ENCODE measurements at places on chromosomes 11 and 22.
A peak's percentile ranks its signal among the peaks of the same experiment; 100 is the strongest.

DNA sequence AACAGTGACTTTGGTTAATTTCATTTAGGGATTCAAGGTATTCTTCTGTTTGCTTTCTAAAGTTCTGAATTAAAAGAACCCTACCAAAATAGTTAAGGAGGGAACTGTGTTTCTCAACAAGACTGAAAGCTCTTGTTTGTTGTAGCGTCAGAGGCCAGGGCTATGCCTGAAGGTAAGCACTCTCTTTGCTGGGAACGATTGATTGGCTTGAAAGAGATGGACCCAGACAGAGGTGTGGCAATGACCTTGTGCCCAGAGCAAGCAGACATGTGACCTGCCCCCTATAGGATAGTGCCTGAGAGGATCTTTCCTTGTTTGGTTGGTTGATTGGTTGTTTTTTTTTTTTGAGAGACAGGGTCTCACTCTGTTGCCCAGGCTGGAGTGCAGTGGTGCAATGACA is 68.3 kb upstream of the CECR2 start:
- no peak for DNase-seq

GRCh38 chr11:19499026-19499669 is 213.5 kb upstream of the NAV2 start:
- DNase-seq, result no peak

GRCh38 chr11:128726458-128727139 is 32.7 kb downstream of the FLI1 start:
- peak; percentile 31 for DNase-seq

DNA sequence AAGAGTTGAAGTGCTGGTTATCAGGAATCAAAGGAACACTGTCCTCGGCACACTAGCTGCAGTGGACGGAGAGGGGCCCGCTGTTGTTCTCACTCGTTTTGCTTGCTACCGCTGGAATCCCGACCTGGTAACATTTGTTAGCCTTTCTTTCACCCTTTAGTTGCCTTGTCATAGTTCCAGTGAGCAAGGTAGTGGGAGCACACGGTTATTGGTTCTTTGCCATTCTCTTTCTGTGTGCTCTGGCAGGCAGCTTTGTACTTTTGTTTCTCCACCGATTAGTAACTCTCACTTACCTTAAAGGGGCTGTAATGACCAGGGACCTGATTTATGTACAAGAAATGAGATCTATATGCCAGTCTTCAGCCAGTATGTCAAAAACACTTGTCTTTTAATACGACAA is 1.8 kb downstream of the DEPDC7 start:
- DNase-seq, result no peak

DNA sequence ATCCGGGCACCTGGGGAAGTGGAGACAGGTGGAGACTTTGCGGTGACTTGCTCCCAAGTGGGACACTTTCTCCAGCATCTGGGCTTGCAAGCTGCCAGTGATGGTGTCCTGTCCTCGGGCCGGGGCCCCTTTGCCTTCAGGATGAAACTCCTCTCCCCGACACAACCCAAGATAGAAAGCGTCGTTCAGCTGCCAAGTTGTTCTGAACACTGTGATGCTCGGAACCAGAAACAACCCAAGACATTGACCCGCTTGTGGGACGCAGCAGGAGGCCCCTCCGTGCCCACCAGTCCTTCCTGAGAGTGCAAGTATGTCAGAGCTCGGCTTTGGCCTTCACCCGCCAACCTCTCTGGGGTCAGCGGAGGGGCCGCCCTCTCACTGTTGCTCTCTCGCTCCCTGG is 31.3 kb downstream of the LINC01488 start:
- no peak for DNase-seq

- no peak for DNase-seq
Measured at GRCh38 chr22:27220339-27220738, 563.0 kb downstream of the MIAT start.

GRCh38 chr11:44304091-44305025 is 5.6 kb downstream of the ALX4 start:
- DNase-seq, result no peak

- no peak for DNase-seq
Measured at GRCh38 chr11:693887-694562, 997 bp downstream of the DEAF1 start.

GRCh38 chr11:30535818-30536217 is 50.3 kb downstream of the MPPED2 start:
- no peak for DNase-seq

DNA sequence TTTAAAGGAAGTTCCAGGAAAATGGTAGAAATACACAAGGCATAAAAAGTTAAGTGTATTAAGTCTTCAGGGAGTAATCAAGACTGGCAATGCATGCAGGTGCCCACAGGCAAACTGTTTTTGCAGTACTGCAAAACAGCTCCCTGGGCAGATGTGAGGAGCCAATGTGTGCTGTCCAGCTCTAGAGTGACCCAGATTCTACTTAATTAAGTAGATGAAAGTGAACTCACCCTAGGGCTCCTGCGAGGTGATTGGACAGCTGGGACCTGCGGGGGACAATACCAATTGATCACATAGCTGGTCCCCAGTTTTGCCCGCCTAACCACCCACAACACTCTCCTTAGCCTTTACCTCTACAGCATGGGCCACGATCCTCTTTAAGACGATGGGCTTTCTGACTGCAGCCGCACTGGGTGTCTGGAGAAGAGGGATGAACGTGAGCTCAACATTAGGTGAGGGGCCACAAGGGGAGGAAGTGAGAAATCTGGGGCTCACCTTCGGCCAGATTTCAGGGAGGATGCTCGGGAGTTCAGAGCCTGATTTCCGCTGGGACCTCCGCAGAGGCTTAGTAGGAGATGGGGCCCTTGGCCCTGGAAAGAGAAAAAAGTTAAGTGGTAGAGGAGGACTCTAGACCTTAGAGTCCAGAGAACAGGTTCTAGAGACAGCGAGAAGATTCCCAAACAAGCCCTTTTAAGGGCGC is 556 bp downstream of the CDCA5 start:
- no peak for DNase-seq

- no peak for DNase-seq
Measured at GRCh38 chr11:76763573-76764346, 19.4 kb upstream of the TSKU start.

GRCh38 chr22:43007519-43008102 is 7.3 kb downstream of the PACSIN2 start:
- DNase-seq, result no peak

GRCh38 chr22:22474733-22475132 is 33.8 kb downstream of the ZNF280B start:
- no peak for DNase-seq

- DNase-seq, result no peak
Measured at GRCh38 chr22:23536821-23537345, 43.2 kb downstream of the IGLL1 start.

DNA sequence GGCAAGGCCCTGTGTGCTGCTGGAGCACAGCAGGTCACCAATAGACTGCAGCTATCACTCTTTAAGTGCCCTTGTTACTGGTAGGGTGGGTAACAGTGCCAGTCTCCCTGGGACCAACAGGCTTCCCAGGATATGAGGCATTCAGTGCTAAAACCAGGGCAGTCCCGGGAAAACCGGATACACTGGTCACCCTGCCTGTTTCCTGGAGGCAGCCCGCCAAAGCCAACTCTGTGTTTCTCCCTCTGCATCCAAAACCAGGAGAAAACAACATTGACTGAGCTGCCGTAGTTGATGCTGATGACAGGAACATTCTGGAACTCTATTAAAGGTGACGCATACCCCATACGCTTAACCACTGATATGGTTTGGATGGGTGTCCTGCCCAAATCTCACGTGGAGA is 149.1 kb downstream of the SHANK2 start:
- DNase-seq, result no peak

GRCh38 chr11:79472819-79473529 is 32.1 kb upstream of the TENM4 start:
- no peak for DNase-seq

- DNase-seq, result no peak
Measured at GRCh38 chr11:119585043-119585781, 143.8 kb downstream of the NECTIN1 start.

DNA sequence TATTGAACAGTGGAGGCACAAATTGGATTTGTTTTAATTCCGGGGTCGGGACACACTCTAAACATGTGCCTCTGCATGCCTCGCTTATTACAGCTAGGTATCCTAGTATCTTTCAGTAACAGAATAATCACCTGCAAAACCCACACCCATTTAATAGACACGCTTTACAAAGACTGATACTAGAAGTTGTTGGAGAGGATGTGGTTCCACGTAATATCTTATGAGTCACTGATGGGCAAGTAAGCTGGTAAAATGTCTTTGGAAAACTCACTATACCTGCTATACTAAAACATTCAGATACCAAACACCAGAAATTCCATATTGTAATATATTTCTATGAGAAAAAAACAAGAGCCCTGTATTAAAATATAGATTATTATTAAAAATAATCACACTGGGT is 84.0 kb downstream of the GGTLC2 start:
- no peak for DNase-seq

GRCh38 chr11:130470832-130471706 is 22.6 kb downstream of the ADAMTS15 start:
- DNase-seq, result no peak

- DNase-seq, result no peak
Measured at GRCh38 chr11:19110295-19110694, 6.7 kb upstream of the ZDHHC13 start.

GRCh38 chr22:44317123-44317444 is 4.3 kb upstream of the SHISAL1 start:
- no peak for DNase-seq

DNA sequence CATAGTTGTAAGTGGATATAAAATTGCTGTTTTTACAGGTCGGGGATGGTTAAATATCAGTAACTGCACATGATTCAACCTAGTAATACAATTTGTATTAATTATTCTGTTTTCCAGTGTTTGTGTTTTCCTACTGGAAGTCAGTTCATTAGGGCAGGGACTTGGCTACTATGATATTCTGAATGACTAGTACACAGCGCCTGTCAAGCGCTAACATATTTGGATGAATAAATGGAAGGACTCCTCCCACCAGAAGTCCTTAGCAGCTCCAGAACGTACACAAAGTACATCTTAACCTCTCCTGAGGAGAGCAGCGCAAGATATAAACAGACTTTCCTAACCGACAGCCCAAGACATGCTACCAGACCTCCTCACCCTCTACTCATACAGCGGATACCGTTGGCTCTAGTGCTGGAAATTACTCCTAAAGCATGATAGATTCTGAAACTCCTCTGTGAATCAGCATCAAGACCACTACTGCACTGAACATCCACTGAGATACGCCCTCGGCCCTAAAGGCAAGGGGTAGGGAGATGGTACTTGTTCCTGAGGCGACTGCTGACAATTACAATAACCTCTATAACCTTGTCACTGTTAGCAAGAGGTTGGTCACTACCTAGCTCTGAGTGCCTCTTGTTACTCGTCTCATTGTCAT is 79.1 kb downstream of the RDX start:
- DNase-seq, result no peak

- DNase-seq, result no peak
Measured at GRCh38 chr11:6191742-6192141, 7.3 kb upstream of the OR52W1 start.

DNA sequence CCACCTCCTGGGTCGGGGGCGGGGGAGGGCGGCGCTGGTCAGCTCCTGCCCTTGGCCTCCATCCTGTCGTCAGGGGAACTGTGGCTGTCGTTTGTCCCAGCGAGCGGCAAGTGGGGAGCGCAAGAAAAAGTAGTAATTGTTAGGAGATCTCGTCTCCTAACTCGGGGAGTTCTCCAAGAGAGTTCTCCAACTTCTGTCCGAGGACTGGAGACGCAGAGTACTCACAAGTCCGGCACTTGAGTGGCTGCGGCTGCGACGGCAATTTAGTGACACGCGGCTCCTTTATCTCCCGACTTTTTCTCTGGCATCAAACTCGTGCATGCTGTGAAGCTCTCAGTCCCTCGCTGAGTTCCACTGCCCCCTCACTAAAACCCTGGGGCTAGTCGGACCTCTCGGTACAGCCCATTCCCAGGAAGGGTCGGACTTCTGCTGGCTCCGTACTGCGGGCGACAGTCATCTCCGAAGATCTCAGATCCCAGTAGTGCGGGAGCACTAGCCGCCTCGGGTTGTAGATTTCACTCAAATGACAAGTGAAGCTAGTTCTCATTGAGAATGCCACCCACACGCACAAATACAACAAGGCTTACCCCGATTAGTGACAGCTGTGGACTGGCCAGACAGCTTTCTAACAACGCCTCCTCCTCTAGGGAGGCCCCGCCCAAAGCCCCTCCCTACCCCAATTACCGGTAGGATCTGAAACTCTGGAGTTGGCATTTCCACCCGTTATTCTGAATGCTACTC is at the start of gene PGR:
TSS of gene PGR (minus strand) at position 611 of the 741 bp plus-strand sequence. CDS start 743 bp downstream, outside the sequence.
- no peak for DNase-seq

DNA sequence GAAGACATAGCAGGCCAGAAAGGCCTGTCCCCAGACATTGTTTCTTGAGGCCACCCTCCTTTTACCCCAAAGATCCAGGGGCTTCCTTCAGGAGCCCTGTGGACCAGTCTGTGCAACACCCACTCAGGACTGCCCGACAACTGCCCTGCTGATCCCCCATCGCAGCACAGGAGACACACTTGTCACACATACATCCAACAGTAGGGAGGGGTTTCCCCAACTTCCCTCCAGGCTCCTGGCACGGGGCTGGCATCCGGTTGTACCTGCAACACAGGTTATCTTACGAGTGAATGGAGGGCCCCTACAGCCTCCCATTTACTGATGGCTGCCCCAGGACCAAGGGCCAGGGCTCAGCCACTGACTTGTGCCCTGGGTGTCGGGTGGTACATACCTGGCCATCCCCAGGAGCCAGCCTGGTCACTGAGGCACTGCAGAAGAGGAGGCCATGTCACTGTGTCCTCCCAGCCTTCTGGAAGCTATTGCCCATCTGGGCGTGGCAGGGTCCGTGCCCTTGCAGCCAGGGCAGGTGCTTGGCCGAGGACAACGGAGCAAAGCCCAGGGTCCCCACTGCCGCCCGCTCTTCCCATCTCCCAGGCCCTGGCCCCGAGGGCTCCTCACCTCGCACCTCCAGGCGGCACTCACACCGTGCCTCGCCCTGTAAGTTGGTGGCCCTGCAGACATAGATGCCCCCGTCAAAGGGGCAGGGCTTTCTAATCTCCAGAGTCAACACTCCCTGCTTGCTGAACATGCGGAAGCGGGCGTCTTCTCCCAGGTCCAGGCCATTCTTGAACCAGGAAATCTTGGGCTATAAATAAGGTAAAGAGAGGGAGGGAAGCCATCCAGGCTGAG is 20.8 kb downstream of the MYBPC3 start:
- no peak for DNase-seq

DNA sequence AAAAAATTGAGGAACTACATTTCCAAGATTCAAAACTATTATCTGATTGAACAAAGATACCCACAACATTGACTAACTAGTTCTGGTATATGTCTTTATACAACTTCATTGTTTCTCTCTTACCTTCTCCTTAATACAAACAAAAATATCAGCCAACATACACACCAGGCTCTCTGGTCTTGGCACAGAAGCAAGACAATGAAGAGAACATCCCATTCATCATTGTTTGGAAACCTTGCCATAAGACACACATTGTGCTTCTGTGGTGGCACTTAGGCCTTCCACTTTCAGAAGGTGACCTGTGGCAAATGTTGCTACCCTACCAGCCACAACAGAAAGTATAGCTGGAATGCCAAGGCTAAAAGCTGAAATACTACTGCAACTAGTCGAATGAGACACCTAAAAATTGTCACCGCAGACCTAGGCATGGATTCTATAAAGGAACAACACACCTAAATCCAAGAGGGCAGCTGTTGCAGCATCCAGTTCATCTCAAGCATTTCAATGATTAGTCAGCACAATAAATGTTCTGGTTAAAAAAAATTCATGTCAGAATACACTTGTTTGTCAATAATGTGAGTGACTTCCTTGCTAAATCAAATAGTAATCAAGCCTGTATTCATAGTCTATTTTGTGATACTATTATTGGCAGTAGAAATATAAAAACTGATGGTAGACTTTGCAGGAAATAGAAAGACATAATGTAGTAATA is 26.3 kb downstream of the MAP6 start:
- DNase-seq, result no peak

Measured in activated CD4-positive, alpha-beta T cell treated with anti-CD3 and anti-CD28 coated beads for 4 hours (primary cell).